ENCODE measurements at places on chromosomes 2 and 18.
A peak's percentile ranks its signal among the peaks of the same experiment; 100 is the strongest.

DNA sequence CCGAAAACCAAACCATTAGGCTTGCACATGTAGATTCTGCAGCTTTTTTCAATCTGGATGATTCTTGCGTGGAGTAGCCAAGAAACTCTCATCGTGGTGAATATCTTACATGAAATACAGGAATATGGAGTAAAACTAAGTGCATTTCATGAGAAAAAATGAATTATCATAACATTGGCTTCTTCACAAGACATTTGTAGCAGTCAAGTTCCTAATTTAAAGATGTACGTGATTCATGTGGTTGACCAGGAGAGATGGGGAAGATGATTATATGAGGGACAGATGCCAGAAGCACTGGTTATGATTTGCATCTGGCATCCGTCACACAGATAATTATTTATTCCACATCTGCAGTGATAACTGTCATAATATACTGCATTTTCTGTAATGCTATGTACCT lies 90.4 kb downstream of the ANTXR1 start:
- DNase-seq, result no peak

DNA sequence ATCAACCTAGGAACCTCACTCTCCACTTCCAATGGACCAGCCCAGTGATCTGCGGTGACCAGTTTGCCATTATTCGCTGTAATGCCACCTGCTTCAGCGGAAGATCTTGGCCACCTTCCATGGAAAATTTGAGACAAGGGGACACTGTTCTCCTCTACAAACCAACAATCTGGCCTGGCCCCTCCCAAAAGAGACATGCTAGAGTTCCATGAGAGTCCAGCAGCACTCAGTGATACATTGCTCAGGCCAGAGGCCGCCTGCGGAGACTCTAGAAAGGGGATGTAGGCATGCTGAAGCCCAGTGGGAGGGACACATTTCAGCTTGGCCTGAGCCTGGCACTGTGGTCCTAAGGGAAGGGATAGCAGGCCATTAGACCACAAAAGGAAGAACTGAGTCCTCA lies 58.3 kb downstream of the COL6A3 start:
- DNase-seq, result no peak

DNA sequence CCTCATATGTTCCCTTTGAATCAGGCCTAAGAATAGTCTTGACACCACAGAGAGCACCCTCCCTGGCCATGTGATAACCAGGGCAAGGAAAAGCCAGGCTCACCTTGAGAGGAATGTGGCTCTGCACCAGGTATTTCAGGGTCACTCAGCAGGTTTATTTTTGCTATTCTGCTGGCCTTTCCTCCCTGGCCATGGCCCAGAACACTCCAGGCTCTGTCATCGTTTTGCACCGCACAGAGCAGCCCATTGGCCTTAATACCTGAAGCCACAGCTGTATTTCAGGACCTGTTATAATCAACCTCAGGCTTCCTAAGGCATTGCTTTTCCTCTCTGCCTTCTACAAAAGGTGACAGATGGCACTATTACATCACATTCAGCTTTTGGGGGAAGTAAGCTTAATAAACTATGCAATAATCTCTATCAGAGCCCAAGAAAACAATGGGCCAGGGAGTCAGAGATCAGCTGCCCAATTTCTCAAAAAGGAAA lies 668.3 kb downstream of the IRS1 start:
- no peak for DNase-seq

- no peak for DNase-seq
Measured at GRCh38 chr18:28714498-28714897, 537.6 kb upstream of the CDH2 start.

GRCh38 chr2:26172871-26173775 lies at the start of gene GAREM2:
Gene GAREM2, plus strand, starts transcription at chr2:26173088. Its CDS starts 133 bp downstream, at chr2:26173221.
- no peak for DNase-seq

GRCh38 chr2:55418072-55418471 lies 1.6 kb downstream of the CCDC88A start:
- DNase-seq, result no peak

DNA sequence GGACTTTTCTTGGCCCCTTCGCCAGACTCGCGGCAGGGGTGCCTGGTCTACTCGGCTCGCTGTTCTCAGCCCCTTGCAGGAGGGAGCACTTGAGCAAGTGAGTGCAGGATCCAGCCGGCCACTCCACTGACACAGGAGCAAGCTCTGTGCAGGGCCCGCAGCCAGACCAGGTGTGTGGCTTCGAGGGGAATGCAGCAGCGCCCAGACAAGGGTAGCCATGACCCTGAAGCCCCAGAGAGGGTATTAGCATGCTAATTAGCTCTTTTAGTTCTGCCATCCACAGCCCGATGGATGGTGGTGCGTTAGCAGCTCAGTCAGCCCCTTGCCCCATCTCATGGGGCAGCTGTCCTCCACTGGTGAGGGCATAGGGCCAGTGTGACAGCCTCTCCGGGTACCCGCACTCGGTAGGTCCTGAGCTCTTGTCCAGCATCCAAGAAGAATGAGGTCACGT lies 103.2 kb upstream of the HS6ST1 start:
- no peak for DNase-seq

- no peak for DNase-seq
Measured at GRCh38 chr2:109529532-109530449, 84.0 kb downstream of the SEPTIN10 start.

- DNase-seq, result no peak
Measured at GRCh38 chr2:55115761-55116597, 65.7 kb upstream of the RTN4 start.

- no peak for DNase-seq
Measured at GRCh38 chr2:163808406-163808805, 72.6 kb upstream of the FIGN start.

GRCh38 chr2:180609626-180610340 lies 370.6 kb upstream of the UBE2E3 start:
- DNase-seq, result no peak

GRCh38 chr2:169734169-169734847 lies 676 bp downstream of the KLHL23 start:
- peak; percentile 12 for DNase-seq

- DNase-seq, result no peak
Measured at GRCh38 chr2:108594132-108594981, 60.1 kb downstream of the LIMS1 start.

GRCh38 chr18:35522130-35522959 lies 24.6 kb upstream of the INO80C start:
- DNase-seq, result no peak

- DNase-seq, result no peak
Measured at GRCh38 chr2:143345887-143346787, 216.9 kb downstream of the ARHGAP15 start.

GRCh38 chr2:129849559-129850160 lies 129.8 kb upstream of the RAB6C start:
- no peak for DNase-seq

- DNase-seq, result no peak
Measured at GRCh38 chr18:2441544-2441943, 129.8 kb downstream of the METTL4 start.

DNA sequence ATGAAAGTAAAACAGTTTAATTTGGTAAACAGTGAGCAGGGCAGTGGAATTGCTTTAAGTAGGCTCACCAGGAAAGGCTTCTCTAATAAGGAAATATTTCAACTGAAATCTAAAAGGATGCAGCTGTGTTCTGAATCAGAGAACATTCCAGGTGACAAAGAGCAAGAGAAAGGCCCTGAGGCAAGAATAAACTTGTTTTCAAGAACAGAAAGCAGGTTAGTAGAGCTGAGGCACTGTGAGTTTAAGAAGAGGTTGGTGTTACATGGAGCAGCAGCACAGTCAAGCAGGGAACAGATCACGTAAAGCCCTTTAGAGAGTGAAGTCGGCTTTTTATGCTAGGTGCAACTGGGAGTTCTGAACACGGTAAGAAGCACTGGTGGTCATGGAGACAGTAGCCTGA lies 57.0 kb upstream of the SCN1A start:
- no peak for DNase-seq

DNA sequence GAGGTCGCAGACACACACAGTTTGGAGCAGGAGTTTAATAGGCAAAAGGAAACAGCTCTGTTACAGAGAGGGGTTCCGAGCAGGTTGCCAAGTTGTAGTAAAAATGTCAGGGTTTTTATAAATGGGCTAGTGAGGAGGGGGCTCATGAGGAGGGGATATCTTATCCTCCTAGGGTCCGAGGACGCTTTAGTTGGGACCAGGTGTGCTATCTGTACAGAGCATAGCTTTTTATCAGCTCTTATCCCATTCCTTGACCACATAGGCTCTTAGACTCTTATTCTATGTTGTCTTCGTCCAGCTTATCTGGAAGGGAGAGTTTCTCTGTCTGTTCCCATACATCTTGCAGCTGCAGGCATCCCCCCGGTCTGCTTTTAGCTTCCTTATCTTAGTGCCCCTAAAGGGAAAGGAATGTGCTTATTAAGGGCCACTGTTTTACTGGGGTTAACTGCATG lies 44.7 kb downstream of the PDK1 start:
- DNase-seq, result no peak

DNA sequence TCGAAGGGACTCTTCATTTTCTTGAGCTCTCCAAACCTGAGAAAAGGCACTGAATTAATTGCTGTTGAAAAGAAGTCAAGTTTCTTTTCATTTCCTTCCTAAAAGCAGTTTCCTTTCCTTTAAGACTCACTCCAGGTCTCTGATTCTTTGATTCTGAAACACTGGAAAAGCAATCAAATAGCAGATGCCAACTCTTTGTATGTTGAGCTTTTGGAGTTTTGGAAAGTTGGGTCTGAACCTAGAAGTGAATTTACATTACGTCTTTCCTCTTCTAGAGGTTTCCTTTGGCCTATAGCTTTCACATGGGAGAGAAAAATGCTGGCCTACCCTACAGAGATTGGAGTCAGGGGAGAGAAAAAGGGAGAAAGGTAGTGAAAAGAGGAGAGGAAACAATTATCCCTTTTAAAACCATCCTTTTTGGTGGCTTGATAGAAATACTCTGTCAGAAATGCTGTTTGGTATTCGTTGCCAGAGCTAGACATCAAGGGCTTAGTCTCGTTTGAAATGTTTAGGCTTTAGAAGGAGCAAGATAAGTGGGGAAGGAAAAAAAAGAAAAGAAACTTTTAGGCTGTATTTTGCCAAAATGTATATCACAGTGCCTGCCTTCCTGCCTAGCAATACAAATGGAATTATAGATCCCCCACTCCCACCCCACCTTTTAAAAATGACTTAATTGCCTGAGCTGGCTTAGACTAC lies 187.7 kb downstream of the PRPF40A start:
- no peak for DNase-seq

DNA sequence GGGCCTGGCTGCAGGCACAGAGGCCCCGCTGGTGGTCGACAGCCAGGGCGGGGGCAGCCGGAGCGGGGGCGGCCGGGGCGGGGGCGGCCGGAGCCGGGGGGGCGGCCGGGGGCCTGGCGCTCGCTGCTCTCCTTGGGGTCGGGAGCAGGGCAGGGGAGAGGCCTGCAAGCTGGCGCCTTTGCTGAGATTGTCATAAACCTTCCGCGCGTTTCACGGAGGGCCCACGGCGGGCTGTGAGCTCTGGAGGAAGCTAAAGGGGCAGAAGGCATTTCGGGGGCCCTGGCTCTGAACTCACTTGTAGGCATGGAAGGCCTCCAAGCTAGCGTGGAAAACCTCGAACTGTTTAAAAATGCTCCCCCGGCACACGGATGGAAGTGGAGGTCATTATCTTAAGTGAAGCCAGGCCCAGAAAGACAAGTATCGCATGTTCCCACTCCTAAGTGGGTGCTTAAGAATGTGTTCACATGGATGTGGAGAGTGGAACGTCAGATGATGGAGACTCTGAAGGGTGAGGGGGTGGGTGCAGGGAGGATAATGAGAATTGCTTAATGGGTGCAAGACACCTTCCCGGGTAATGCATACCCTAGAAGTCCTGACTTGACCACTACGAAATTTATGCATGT lies 629 bp downstream of the PRELID3A start:
- DNase-seq, result no peak

DNA sequence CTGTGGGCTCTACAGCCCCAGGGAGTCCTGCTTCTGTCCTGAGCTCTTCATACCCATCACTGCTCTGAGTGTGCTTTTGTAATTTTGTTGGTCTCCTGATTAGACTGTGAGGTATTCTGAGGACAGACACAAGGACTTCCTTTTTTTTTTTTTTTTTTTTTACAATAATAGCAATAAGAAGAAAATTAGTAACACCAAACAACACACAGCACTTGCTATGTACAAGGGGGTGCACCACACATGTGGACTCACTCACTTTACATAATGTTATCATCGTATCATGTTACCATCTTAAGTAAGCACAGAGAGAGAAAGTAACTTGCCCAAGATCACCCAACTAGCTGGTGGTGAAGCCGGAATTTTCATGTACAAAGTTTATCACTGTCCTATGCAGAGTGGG lies 34.6 kb downstream of the MBP start:
- DNase-seq, result no peak

DNA sequence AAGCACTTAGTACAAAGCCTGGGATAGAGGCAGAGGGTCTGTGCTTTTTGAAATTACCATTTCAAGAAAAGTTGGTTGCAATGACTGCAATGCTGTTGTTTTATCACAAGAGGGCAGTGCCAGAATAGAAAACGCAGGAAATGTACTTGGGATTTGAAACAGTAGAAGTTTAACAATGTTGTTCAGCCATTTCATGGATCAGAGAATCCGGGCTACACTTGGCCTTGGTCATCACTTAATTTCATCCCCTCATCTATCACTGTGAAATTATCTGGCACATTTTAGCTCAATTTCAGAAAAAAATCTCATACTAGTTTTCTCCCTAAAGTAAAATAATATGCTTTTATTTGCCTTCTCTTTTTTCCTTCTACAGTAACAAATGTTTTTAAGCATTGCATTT lies 70.8 kb downstream of the RAPGEF4 start:
- no peak for DNase-seq

GRCh38 chr2:69311024-69311416 lies 76.0 kb downstream of the GFPT1 start:
- no peak for DNase-seq

DNA sequence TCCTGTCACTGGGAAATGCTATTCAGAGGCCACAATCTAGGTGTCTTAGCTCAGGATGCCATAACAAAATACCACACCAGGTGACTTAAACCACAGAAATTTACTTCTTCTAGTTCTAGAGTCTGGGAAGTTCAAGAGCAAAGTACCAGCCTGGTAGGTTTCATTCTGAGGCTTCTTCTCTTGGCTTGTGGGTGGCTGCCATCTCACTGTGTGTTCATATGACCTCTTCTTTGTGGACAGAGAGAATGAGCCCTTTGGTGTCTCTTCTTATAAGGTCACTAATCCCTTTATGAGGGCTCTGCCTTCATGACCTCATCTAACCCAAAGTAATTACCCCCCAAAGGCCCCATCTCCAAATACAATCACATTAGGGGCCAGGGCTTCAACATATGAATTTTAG lies 57.3 kb downstream of the RHOB start:
- no peak for DNase-seq

- no peak for DNase-seq
Measured at GRCh38 chr2:65031341-65032018, 24.7 kb upstream of the CEP68 start.

- no peak for DNase-seq
Measured at GRCh38 chr2:120972286-120972685, 236.6 kb downstream of the GLI2 start.

DNA sequence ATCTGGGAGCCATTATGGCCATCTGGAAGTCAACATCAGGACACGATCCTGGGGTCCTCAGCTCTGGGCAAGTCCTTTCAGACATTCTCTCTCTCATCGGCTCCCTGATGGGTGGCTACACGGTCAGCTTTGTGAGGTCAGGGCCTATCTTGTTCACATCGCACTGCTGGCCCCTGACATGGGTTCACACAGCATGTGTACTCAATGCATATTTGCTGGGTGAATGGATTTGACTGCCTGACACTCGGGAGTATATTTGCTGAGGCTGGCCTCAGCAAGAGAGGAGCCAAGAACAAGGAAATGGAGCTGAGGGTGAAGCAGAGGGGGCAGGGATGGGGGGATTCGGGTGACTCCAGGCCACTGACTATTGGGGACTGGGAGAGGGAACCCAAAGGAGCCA lies 50.5 kb downstream of the SLC4A5 start:
- DNase-seq, result no peak

Data from activated gamma-delta T cell (primary cell).